Sciatic nerve (tissue), 2 donors: ENCODE measurements at places on chromosomes 16 and 17. TPM values are rescaled to one million over a fixed set of nuclear protein-coding genes. Genes with fewer than 3 reads are reported as not detected.

SDR42E1 gene
- total RNA-seq = 0.67 TPM

TAC4 gene
- total RNA-seq = not detected

CIBAR2 gene
- total RNA-seq = not detected

SYT17 gene
- 8.2 TPM for total RNA-seq

RANGRF gene
- total RNA-seq = 20.9 TPM

SPATA22 gene
- 0.67 TPM for total RNA-seq

NACA2 gene
- not detected for total RNA-seq

ST6GALNAC1 gene
- total RNA-seq = 1.8 TPM

OTOP3 gene
- not detected for total RNA-seq

CENPX gene
- total RNA-seq = 33.6 TPM

HES7 gene
- total RNA-seq = 1.1 TPM

GUCY2D gene
- not detected for total RNA-seq

TMIGD1 gene
- total RNA-seq = not detected

BAIAP3 gene
- total RNA-seq = 3.9 TPM
